ENCODE measurements at places on chromosomes 16 and 17.

DNA sequence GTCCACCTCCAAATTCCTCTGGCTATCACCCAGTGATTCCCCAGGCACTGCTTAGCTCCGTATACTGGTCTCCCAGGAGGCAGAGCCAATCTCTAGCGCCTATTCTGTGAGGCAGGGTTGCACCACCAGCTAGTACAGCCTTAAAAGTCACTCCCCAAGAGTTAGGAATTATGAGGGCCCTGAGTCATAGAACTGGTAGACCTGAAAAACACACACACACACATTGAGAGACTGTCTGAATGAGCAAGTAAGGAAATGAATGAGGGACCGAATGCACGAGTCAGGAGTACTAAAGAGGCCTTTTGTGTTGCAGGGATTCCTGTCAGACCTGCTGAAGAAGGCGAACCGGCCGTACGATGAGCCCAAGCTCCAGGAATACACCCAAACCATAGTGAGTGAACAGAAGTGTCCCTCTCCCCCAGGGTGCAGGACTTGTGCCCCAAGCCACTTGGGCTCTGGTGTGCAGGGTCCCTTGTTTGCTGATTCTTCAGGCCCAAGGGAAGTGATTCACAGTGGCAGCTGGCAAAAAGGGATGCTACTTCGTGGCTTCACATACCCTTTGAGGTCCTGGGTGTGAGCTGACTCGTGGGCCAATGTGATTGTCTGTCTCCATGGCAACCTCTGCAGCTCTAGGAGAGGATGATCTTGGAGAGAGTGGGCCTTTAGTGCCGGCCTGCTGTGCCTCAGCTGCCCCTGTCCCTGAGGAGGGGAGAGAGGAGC is 24.7 kb downstream of the CALB2 start:
- DNase-seq = no peak

DNA sequence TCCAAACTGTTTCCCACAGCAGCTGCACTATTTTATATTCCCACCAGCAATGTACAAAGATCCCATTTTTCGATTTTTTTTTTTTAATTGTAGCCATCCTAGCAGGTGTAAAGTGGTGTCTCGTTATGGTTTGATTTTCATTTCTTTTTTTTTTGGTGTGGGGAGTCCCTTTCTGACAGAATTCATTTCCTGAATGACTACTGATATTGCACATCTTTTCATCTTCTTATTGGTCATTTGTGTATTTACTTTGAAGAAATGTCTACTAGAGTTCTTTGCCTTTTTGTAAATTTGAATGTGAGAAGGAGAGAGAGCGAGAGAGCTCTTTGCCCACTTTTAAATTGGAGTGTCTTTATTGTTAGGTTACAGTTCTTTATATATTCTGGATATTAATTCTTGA is 14.0 kb downstream of the CYB5B start:
- DNase-seq = no peak

GRCh38 chr17:81298325-81298990 is 3.4 kb upstream of the SLC38A10 start:
- no peak for DNase-seq

DNA sequence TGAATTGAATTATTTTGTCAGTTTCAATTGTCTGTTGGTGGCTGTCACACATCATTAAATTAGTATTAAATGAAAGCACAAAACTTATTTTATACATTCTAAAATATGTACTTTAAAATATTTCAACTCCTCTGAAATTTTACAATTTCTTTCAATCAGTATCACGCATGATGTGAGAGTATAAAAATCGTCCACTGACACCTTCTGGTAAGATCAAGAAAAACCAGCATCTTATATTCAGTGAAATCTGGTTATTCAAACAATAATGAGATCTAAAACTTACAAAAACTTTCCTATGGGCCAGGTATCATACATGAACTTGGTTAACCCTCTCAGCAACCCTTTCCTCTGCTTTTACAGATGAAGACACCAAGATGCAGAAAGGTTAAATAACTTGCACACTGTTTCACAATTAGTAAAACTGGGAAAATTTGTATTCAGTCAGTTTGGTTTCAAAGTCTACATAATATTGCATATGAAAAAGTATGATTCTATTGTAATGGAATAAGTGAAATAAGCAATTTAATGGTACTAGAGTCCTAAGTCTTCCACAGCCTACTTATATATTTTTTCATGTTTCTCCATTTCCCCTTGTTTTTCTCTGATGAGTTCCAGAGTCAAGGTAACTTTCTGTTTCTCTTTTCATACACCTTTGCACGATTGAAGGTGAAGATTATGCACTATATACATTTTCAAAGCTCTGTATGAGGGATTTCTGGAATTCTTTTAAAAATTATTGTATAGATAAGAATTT is 58.7 kb downstream of the EFCAB5 start:
- no peak for DNase-seq

GRCh38 chr16:14280541-14280940 is 209.4 kb downstream of the MRTFB start:
- no peak for DNase-seq

GRCh38 chr17:48438516-48439061 is 8.6 kb upstream of the SKAP1 start:
- DNase-seq = no peak

DNA sequence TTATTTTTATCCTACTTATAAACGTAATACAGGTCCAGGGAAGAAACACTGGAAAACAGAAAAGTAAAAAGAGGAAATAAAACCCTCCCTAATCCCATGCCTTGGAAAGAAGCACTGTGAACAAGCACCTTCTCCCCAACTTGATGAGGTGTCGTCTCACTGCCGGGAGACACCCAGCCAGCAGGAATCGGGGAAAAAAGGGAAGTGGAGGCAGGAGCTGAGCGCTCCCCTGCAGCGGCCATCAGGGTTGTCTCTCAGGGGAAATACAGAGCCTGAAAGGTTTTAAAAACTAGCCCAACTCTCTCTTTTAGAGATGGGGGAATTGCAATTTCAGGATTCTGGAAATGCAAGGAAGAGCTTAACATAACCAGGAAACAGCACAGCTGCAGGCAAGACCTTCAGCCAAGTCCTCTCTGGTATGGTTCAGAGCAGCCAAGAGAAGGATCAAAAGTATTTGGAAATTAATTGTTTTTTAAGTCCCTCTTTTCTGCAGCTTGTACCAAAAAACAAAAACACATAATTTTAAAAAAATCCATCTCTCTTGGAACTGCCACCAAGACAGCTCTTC is 96.3 kb upstream of the RCVRN start:
- no peak for DNase-seq

- no peak for DNase-seq
These were observed 44.4 kb upstream of the ATP2A3 start for GRCh38 chr17:4008441-4009185.

DNA sequence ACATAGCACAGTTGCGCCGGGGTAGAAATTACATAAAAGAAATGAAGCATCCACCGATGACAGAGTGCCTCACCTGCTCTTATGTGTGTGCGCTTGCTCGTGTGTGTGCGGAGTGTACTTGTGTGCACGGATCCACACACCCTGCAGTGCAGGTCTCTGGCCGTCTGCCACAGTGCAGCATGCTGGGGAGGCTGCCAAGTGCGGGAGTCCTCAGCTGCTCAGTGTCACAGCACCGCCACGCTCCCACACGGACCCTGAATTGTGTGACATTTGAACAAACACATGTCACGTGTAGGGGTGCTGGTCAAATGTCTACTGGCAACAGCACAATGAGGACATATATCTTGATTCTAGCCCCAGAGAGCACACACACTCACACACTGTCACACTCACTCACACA is 243.0 kb upstream of the MYOCD start:
- DNase-seq = no peak

DNA sequence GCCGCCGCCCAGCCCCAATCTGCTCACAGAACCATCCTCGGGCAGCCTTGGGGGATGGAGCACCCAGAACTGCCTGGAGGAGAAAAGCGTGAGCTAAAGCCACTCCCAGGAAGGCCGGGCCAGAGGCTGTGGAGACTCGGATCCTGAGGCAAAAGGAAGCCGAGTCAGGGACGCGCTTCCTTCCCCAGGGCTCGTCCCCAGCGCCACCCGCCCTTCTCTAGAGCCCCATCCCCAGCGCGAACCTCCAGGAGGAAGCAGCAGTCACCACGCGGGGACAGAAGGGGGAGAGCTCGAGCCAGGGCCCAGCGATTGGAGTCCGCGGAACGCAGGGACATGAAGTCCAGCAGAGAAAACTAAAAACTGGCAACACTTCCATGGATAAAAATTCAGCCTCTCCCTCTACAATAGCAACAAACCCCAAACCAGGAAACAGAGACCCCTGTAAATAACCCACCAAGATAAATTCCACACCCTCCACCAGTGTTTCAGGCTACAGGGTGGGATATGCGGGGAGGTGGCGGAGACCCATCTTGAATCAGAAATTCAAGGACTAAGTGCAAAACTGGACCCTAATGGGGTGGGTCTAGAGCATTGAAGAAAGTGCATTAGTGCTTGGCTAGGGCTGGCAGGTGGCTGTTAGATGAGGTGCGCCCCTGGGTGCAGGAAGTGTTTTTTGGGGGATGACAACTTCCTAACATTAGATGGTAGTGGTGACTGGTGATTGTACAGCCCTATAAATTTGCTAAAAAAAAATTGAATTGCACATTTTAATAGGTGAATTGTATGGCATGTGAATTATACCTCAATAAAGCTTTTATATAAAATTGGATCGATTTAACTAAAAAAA is 116.1 kb upstream of the METRNL start:
- DNase-seq = peak; percentile 38

DNA sequence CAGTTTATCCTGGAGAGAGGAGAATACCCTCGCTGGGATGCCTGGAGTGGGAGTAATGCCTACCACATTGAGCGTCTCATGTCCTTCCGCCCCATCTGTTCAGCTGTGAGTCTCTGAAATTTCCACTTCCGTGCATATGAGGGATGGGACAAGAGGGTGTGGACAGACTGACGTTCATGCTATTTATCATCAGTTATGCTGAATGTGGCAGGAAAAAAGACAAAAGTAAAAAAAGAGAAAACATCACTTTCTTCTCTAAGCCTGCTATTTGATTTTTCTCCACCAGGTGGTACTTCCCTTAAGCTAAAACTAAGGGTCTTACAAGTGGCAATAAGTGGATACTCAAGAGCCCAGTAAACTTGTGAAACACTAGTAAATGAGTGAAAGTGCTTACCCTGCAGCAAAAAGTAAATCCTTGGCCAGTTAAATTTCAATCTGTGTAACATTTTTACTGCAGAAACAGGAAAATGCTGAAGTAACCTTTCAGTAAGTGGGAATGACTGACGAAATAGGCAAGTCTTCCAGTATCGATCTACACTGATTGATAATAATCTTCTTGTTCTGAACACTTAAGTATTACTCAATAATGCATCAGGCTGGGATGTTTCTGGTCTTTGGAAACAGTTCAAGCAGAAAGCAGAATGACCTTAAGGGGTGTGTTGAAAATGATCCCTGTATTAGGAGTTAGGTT is 5.6 kb downstream of the CRYBA1 start:
- no peak for DNase-seq

- DNase-seq = no peak
These were observed 2.3 kb downstream of the IL21R start for GRCh38 chr16:27404163-27404823.

GRCh38 chr16:47197536-47198179 is 53.9 kb upstream of the NETO2 start:
- no peak for DNase-seq

GRCh38 chr16:77298418-77299360 is 99.5 kb downstream of the SYCE1L start:
- no peak for DNase-seq

GRCh38 chr16:77961814-77962213 is 60.5 kb upstream of the CLEC3A start:
- DNase-seq = no peak

DNA sequence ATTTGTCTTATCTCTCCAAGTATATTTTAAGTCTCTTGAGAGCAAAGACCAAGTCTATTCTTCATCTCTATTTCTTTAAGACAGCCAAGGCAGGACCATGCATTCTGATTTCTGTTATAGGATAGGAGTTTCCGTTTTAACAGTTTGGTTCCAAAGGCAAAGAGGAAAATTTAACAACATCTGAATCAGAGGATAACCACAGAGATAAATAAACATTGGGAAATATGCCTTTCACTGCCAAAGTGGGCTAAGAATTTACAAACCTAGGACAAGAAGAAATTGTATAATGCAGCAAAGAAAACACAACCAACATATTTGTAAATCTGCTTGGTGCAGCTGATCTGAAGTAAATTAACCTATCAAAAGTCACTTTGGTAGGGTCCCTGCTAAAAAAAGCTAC is 37.7 kb downstream of the USP32 start:
- no peak for DNase-seq

GRCh38 chr17:5826384-5826783 is 242.1 kb upstream of the NLRP1 start:
- DNase-seq = no peak

GRCh38 chr16:55592306-55592705 is 25.8 kb downstream of the CAPNS2 start:
- no peak for DNase-seq

DNA sequence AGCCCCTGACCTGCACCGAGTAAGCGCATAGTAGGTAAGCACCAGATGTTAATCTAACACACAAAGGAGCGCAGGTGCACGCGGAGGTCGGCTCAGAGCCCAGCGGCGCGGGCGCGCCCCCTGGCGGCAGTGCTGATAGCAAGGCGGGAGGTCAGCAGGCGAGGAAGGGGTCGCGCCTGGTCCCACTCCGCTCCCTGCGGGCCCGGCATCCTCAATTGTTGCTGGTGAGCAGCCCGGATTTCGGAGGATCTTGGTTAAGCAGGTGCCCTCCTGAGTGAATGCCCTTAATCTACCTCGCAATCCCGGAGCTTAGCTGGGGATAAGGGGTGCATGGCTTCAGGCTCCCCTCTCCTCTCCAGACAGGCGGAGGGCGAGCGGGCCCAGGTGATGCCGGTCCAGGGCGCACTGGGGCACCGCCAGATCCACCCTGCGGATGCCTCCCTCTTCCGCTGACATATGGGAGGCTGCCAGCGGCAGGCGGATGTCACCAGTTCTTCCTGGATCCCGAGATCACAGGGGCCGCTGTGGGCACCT is 4.0 kb upstream of the WNT3 start:
- DNase-seq = peak; percentile 15

- no peak for DNase-seq
These were observed 133.4 kb downstream of the MAP2K6 start for GRCh38 chr17:69547947-69548346.

GRCh38 chr17:61837175-61838051 is 25.9 kb downstream of the BRIP1 start:
- peak; percentile 32 for DNase-seq

GRCh38 chr16:12061336-12062055 is 85.0 kb downstream of the SNX29 start:
- no peak for DNase-seq

DNA sequence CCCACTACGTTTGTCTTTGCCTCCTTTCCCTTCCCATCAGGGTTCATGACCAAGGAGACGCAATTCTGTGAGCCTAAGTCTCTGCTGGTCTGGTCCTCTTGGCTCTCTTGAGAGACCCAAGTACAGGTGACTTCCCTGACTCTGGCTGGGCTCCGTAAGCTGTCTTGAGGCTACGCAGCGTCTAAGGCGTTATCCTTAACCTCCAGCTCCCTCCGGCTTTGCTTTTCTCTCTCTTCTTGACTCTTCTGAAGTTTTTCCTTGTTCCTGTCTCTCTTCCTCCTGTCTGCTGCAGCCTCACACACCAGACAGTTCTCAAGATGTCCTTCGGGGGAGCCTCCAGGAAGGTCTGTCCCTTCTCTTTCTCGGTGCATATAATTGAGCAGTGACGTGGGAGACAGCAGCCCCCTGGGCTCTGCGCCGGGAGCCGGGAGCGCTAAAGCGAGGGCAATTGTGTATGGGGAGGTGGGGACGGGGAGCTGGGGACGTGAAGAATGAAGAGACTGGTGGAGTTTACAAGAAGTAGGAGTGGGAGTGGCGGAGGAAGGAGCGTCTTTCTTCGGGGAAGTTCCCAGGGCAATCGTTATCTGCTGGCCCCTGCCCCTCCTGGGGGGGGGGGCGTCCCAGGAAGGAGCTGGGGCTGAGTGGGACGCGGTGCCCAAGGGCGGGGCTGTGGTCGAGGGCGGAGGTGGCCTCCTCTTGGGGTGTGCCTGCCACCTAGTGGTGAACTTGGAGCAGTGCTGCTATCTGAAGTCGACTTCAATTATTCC is 6.9 kb upstream of the PIRT start:
- DNase-seq = peak; percentile 61
